ENCODE measurements at places on chromosomes 3 and 15.

DNA sequence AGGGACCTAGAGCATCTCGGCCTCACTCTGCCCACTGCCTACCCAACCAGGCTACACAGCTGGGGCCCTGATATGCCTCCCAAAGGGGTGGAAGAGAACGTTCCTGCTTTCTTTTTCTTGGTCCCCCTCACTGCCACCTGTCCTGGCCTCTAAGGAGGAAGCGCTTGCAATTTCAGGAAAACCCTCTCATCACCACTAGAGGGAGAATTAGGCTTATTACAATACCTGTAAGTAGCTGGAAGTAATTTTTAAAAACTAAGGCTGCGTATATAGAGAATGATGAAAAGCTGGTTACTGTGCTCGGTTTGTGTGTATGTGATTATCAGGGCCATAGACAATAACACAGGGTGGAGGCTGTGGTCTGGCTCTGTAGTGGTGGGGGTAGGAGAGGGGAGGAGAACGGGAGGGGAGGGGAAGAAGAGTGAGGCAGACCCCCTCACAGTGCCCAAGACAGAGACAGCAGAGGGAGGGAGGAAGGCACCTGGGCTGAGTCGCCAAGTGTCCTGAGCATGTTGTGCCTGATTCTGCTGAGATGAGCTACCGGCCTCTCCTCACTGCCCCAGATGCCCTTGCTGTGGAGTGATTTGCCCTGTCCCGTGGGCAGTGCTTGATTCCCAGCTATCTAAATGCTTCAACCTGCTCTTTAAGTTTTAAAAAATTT is 3.3 kb downstream of the GABRG3 start:
- no peak for DNase-seq

DNA sequence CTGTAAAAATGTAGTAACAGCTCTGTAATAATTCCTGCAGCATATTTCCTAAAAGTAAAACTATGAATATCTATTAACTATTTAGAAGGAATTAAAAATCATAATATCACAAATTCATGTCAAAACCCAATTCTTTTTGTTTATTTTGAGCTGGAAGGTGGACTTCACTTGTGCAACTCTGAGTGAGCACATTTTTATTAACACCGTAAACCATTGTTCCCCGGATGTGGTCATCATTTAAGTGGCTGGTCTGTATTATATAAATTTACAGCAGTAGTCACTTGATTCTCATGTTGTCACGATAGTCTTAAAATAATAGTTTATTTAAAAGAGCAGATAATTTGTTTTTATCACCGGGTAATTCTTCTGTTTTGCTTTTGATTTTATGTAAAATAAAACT is 43.0 kb upstream of the UTS2B start:
- DNase-seq = no peak

GRCh38 chr3:50550079-50550736 is 17.3 kb downstream of the C3orf18 start:
- DNase-seq = peak; percentile 54

DNA sequence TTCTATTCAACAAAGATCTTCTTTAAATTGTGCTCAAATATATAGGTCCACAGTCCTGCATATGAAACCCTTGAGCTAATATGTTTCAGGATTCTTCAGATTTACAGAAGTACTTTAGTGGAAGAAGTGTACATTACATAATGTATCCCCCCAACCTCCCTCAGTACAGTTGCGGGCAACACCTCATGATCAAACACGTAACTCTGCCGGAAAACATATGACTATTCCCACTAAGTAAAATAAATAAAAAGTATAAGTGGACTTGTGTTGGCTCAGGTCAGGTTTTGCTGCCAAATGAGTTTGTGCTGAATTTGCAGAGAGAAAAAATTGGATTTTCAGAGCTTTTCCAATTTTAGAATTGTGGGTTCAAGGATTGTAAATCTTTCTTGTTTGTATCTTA is 267.6 kb upstream of the MDFIC2 start:
- DNase-seq = no peak

DNA sequence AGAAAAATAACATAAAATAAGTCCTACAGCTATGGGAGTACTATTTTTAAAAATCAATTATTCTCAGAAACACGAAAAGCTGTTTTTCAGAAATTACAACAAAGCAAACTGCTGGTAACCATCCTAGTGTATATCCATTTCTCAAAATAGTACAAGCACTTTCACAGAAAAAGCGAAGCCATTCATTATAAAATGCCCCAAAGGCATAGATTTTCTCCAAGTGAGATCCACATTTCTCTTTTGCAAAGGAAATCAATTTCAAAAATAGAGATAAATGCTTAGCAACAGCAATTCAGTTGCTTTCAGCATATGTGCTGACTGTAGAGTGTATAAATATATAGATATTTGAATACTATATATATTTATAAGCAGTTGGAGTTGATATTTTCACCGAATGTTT is 1266.3 kb downstream of the SI start:
- DNase-seq = no peak

- DNase-seq = no peak
Observed at GRCh38 chr3:74033806-74034205, 409.1 kb upstream of the PDZRN3 start.

GRCh38 chr3:8500989-8501370 is 643 bp upstream of the LMCD1 start:
- DNase-seq = no peak

GRCh38 chr3:48038971-48039481 is 22.8 kb upstream of the MAP4 start:
- no peak for DNase-seq

- no peak for DNase-seq
Observed at GRCh38 chr15:45114076-45114750, at the start of the genes DUOX2 and DUOXA2. DUOX2 (minus strand) TSS chr15:45114172; CDS start chr15:45113411, 761 bp downstream. DUOXA2 (plus strand) TSS chr15:45114326; CDS start chr15:45114606, 280 bp downstream.

DNA sequence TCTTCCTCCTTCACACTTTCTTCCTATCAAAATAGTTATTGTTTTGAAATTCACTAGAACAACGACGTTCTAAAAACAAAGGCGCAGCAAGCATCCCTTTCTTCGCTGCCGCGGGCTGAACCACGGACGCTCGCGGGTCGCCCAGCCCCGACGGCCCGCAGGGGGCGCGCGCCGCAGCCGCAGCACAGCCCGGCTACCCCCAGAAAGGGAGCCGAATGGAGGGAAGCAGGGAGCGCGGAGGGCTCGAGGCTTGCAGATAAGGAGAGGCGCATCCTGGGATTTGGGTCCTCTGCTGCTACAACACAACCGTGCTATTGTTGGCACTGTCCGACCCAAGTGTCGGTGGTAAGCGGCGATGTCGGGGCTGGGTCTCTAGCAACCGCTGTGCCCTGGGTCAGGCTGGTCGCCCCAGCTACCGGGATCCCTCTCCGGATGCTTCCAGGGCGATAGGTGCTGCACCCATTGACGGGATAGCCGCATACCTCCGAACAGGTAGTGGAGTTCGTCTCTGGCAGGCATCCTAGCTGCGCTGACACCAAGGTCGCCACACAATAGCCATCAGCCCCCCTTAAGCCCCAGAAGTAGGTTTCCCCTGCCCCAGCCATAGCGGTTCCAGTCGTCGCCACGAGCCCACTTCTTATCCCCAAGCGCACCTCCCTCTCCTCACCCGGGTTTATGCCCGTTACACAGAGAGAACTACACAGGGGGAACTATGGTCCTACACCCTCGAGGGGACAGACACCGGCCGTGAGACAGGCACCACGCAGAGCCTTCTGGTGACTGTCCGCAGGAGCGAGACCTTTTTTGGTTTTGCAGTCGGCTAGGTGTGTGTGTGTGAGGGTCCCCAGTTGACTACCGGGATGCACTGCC is 6.0 kb downstream of the ONECUT1 start:
- no peak for DNase-seq

- DNase-seq = no peak
Observed at GRCh38 chr15:96182736-96183513, 147.6 kb upstream of the NR2F2 start.

- DNase-seq = no peak
Observed at GRCh38 chr15:92393071-92393979, at the start of gene ST8SIA2. ST8SIA2 (plus strand) TSS chr15:92393881; CDS start chr15:92394065, 184 bp downstream.

- DNase-seq = no peak
Observed at GRCh38 chr3:171219258-171219657, 192.7 kb upstream of the SLC2A2 start.

DNA sequence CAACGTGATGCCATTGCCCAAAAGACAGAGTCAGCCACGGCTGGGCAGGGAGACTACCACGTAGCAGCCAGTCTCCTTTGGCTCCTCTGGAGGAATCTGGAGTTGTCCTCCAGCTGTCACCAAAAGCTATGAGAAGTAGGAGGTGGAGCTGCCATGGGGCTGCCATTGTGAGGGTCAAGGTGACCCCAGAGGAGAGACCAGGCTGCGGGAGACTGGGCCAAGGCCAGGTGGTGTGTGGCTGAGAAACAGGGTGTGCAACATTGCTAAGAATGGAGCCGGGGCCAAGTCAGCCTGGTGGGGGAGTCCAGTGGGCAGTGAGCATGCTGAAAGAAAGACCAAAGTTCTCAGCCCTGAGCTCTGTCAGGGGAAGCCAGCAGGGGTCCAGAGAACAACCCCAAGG is 29.9 kb upstream of the MRPS22 start:
- DNase-seq = no peak

DNA sequence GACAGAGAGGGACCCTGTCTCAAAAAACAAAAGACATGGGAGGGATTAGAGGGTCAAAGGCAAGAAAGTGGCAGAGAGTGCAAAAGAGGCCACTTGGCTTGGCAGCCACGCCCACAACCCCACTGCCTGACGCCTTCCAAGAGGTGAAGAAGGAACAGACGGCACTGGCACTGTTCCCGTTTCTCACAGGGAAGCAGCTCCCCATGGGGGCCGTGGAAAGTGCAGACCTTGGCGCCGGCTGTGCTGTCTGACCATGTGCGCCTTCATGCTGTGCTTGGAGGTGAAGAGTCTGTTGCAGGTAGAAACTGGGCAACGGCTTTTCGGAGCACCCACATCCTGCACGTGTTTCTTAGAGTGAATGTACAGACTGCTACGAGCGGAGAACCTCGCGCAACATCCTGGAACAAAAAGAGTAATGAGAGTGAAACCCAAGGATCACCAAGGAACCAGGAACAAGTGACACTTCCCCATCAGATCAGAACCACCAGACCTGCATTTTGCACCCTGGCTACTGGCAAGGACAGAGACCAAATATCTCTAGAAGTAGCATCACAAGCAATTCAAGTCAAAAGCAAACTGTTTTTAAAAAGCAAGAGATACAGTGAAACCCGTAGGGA is 9.7 kb downstream of the ZXDC start:
- no peak for DNase-seq

DNA sequence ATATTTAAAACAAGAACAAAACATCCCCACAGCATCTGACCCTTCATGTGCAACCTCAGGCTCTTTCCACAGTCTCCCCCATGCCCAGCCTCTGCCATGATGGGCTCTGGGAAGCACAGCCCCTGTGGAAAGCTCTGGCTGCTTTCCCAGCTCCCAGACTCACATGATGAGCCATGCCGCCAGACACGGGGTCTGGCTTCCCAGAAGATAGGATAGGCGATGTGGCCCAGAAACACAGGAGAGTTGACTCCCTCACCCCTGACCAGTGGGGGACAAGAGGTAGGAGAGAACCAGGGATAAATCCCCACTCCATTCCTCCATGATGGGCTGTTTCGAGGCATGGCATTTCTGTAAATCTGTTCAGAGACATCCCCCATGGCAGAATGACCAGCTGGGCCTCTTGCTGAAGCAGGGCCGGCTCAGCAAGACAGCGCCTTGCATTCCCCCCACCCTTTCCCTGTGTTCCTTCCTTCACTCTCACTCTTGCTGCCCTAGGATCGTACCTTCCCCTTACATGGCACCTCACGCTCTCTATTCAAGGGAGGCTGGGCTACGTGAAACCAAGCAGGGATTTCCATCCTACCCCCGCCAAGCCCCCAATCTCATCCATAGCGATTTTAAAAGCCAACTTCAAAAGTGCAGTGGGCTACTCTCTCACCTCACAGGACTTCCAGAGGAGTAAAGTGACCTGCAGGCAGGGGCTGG is 192.4 kb downstream of the ABHD5 start:
- no peak for DNase-seq

- DNase-seq = no peak
Observed at GRCh38 chr15:57375827-57376695, at the start of gene CGNL1. CGNL1 (plus strand) TSS chr15:57376505; CDS start chr15:57438000, 61,495 bp downstream.

DNA sequence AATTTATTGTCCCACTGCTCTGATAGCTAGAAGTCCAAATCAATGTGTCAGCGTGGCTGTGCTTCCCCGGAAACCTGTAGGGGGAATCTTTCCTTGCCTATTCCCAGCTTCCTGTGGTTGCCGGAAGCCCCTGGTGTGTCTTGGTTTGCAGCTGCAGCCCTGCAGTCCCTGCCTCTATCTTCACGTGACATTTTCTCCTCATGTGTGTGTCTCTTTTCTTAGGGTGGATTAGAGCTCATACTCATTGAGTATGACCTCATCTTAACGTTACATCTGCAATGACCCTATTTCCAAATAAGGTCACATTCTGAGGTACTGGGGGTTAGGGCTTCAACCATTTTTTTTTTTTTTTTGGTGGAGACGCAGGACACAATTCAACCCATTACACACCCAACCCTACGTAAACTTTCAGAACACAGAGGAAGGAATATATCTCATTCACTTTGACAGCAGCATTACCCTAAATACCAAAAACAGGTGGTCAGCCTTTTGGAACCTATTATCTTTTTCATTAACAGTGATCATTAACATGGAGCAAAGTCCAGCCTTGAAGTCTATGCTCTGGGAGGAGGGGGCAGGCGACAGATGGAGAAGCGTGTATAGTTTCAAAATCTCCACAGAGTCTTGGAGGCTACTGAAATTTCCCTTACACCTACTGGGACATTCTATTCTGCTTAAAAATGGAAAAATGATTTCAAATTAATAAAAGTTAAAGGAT is 88.6 kb downstream of the RYK start:
- no peak for DNase-seq

- DNase-seq = peak; percentile 48
Observed at GRCh38 chr3:16512435-16513140, 911 bp downstream of the RFTN1 start.

DNA sequence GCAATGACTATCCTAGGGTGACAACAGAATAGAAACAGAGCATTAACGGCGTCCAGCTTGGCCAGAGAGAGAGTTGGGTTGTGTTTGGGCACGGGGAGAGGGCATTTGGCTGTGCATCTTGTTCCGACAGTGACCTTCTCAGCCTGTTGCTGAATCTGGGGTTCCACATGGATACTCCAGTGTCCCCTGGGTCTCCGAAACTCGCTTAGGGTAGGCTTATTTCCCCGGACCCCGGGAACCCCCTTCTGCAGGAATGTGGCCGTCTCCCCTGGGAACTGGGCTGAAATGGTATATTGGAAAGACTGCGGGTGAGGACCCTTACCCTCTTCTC is 7.9 kb downstream of the SHOX2 start:
- DNase-seq = no peak

- no peak for DNase-seq
Observed at GRCh38 chr3:90007778-90008499, 900.5 kb downstream of the EPHA3 start.

Measured in CD4-positive, alpha-beta memory T cell (primary cell).